B cell (primary cell): ENCODE measurements at places on chromosomes 5 and 9. TPM values are rescaled to one million over a fixed set of nuclear protein-coding genes. Genes with fewer than 3 reads are reported as not detected.

ANGPTL2 gene
- not detected in 2 replicates for total RNA-seq

TMEFF1 gene
- total RNA-seq = not detected in 2 replicates

CCNO gene
- not detected in 2 replicates for total RNA-seq

FAM219A gene
- 16.0 and 17.3 TPM in 2 replicates for total RNA-seq

TGFBI gene
- total RNA-seq = 3.7 and 4.2 TPM in 2 replicates

IFNB1 gene
- total RNA-seq = not detected in 2 replicates

SEMA5A gene
- not detected in 2 replicates for total RNA-seq

GRHPR gene
- 121 and 122 TPM in 2 replicates for total RNA-seq

SPINK13 gene
- total RNA-seq = not detected in 2 replicates

CARD9 gene
- total RNA-seq = 0.44 and 0.57 TPM in 2 replicates

SLC6A3 gene
- total RNA-seq = 0.15 and 0.24 TPM in 2 replicates

DMRT3 gene
- not detected in 2 replicates for total RNA-seq

CATSPER3 gene
- 0.79 and 2.7 TPM in 2 replicates for total RNA-seq

DIPK1B gene
- total RNA-seq = 9.2 and 9.6 TPM in 2 replicates

SLC1A1 gene
- total RNA-seq = 0.15 and 0.54 TPM in 2 replicates

FNBP1 gene
- 318 and 337 TPM in 2 replicates for total RNA-seq

CNTFR gene
- total RNA-seq = not detected in 2 replicates

ANKRD55 gene
- not detected in 2 replicates for total RNA-seq

NR2F1-AS1 gene
- not detected in 2 replicates for total RNA-seq

GRM6 gene
- total RNA-seq = not detected in 2 replicates

MAMDC2 gene
- total RNA-seq = not detected in 2 replicates

LCN2 gene
- total RNA-seq = not detected in 2 replicates

F2RL1 gene
- 0.51 and 0.64 TPM in 2 replicates for total RNA-seq

PTPRD gene
- not detected in 2 replicates for total RNA-seq

TAF11L4 gene
- total RNA-seq = not detected in 2 replicates

GPR21 gene
- 2.3 and 2.5 TPM in 2 replicates for total RNA-seq

ITK gene
- total RNA-seq = 1.1 and 1.6 TPM in 2 replicates

SPATA31D4 gene
- not detected in 2 replicates for total RNA-seq

ALDH7A1 gene
- 2.4 and 3.3 TPM in 2 replicates for total RNA-seq

IL3 gene
- total RNA-seq = not detected in 2 replicates

ARHGEF37 gene
- 1.1 and 1.7 TPM in 2 replicates for total RNA-seq

WNT8A gene
- total RNA-seq = not detected in 2 replicates

RNF180 gene
- not detected in 2 replicates for total RNA-seq

KCNMB1 gene
- total RNA-seq = not detected in 2 replicates

PCDHA9 gene
- not detected in 2 replicates for total RNA-seq

PHYHD1 gene
- total RNA-seq = 0.96 and 1.5 TPM in 2 replicates

CDKN2A gene
- 9.5 and 11.7 TPM in 2 replicates for total RNA-seq

RUSC2 gene
- total RNA-seq = 0.32 and 0.76 TPM in 2 replicates

NUTM2G gene
- not detected in 2 replicates for total RNA-seq

SYNPO gene
- 16.3 and 16.8 TPM in 2 replicates for total RNA-seq

NME5 gene
- not detected in 2 replicates for total RNA-seq

LEAP2 gene
- total RNA-seq = 5.4 and 5.9 TPM in 2 replicates

LNPEP gene
- total RNA-seq = 92.9 and 101 TPM in 2 replicates

NMUR2 gene
- not detected in 2 replicates for total RNA-seq

SAXO1 gene
- total RNA-seq = 0.07 TPM in 1 of 2 replicates, not detected in the other

PCDHB7 gene
- total RNA-seq = not detected in 2 replicates

HTR1A gene
- not detected in 2 replicates for total RNA-seq

PHAX gene
- total RNA-seq = 42.7 and 43.9 TPM in 2 replicates

PPP2CA gene
- 86.2 and 100 TPM in 2 replicates for total RNA-seq

NTMT1 gene
- 33.6 and 35.3 TPM in 2 replicates for total RNA-seq

GSN gene
- 45.4 and 45.9 TPM in 2 replicates for total RNA-seq

UBAP2 gene
- total RNA-seq = 26.2 and 33.5 TPM in 2 replicates

NR4A3 gene
- total RNA-seq = 20.1 and 21.0 TPM in 2 replicates

FCN2 gene
- total RNA-seq = not detected in 2 replicates

OLFML2A gene
- total RNA-seq = 0.73 and 0.76 TPM in 2 replicates

OR1L6 gene
- not detected in 2 replicates for total RNA-seq

GALNT12 gene
- total RNA-seq = 4.4 and 4.5 TPM in 2 replicates

MARVELD2 gene
- 0.94 and 1.7 TPM in 2 replicates for total RNA-seq

FGF18 gene
- total RNA-seq = 0.15 TPM in 2 replicates
